ENCODE measurements at places on chromosomes 3 and 15.

DNA sequence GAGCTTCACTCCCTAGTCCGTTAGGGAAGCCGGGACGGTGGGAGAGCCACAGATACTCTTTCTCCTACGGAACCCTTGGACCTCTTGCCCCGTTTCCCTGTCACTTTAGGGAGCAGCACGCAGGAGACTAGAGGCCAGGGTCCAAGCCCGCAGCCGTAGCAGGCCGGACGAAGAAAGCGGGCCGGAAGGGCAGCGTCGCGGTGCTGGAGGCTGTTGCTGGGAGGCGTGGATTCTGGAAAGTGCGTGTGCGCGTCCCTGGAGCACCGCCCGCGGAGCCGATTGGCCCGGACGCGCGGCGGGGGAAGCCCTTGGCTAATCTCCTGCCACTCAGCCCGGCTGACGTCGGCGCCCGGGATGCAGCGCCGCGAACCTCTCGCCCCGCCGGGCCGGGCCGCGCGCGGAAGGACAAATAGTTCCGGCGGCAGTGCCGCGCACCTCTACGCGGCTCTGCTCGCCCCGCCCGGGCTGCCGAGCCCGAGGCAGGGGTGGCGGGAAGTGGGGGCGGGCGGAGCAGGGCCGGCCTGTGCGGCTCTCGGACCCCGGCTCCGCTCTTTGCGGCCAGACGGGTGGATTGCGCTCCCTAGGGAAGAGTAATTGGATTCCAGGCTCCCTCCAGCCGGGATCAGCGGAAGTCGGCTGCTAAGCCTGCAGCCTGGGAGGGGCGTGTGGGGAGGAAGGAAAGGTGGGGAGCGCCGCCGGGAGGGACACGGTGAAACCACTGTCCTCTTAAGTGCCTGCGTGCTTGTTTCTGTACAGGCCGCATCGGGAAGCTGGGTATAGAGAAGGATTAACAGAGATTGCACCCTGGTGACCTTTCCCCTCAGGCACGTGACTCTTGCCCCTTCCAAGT lies 31.3 kb upstream of the TCF12 start:
- peak; percentile 82 for DNase-seq

- no peak for DNase-seq
Measured at GRCh38 chr3:36373666-36374065, 6.6 kb upstream of the STAC start.

GRCh38 chr3:46478341-46478740 lies 13.6 kb upstream of the LTF start:
- no peak for DNase-seq

DNA sequence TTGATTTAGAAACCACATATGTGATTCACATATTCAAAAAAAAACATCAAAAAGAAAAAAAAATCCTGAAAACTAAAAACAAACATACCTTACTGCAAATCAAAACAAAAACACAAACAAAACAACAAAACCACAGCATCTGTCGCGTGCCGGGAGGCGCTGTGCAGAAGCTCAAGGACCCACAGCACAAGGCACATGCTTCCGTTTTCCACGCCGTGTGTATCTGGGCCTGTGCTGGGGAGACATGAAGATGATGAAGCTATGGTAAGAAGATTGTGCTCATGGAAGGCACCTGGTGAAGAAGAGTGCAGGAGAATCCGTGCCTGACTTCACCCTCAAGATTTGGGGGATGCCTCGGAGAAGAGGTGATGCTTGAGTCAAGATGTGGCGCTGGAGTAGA lies 788.9 kb upstream of the ARRDC4 start:
- no peak for DNase-seq

GRCh38 chr3:186998937-186999368 lies 68.6 kb downstream of the ST6GAL1 start:
- DNase-seq = no peak

- DNase-seq = no peak
Measured at GRCh38 chr15:70835415-70835814, 18.5 kb downstream of the LARP6 start.

DNA sequence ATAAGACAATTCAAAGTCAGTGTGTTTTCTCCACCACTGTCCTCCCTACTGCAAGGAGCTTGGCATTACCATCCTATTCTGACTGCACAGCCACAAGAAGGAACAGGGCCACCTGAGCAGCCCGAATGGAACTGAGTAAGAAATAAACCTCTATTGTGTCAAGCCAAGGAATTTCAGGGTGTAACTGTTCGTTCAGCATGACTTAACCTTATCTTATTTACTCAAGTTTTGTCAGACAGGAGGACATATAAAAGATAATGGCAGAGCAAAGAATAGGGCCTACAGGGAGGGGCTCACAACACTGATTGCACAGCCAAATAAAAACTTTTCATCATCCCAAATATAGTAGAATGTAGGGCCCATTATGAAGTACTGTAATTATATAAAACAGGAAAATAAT lies 236.1 kb downstream of the NEK10 start:
- no peak for DNase-seq

GRCh38 chr3:132818251-132818650 lies 96.0 kb upstream of the NPHP3 start:
- no peak for DNase-seq

DNA sequence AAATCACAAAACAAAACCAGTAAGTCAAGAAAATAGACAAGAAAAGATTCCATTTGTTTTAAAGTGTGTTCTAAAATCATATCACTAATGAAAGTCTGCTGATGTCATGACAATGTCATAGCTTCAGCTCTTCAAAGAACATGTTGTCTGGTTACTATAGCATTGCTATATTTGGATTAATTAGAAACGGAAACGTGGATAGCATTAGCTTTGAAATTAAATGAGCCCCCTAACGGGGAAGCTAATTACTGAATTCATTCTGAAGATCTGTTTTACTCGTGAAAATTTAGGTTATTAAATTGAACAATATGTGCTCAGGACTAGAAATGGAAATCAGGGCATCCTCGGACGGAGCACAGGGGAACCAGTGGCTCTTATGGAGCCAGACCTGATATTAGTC lies 316.7 kb upstream of the AGTR1 start:
- DNase-seq = no peak

Data from stimulated activated CD4-positive, alpha-beta T cell treated with anti-CD3 and anti-CD28 coated beads, Interleukin-1b, Interleukin-23, amount 100 ng/mL, for 48 hours (primary cell).